ENCODE measurements at places on chromosomes 4 and X.

- DNase-seq = no peak
These were observed 355 bp downstream of the SCML1 start for GRCh38 chrX:17737710-17737985.

- DNase-seq = no peak
These were observed 245.2 kb downstream of the THOC2 start for GRCh38 chrX:123487669-123488068.

- no peak for DNase-seq
These were observed 87.1 kb downstream of the HDX start for GRCh38 chrX:84415140-84415539.

DNA sequence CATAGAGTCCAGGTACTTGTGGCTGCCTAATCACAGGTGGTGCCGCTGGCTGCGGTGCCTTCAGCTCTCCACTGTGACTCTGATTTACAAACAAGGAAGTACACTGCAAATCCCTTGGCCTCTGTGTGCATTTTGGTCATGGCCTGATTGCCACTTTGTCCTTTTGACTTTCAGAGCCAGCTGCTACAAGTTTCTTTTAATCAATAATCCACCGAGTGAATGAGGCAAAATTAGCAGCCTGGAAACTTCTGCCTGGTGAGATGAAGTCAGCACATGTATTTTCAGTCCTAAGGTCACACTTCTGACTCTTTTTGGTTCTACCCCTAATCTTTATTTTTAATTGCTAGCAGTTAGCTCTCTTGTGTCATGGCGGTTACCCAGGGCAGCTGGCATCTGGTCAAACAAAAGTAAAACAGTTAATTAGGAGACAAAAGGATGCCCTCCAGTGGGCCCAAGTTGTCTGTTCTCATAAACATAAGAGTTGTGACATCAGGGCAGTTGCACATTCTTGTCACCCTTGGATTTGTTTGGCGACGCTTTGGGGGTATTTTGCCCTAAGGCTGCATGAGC, 62.3 kb upstream of the LNX1 start:
- no peak for DNase-seq

GRCh38 chr4:187077744-187078401, 354.2 kb upstream of the FAT1 start:
- DNase-seq = no peak

Measured in stimulated activated CD8-positive, alpha-beta memory T cell treated with anti-CD3 and anti-CD28 coated beads, Interleukin-15, amount 100 ng/mL, for 48 hours (primary cell).